ENCODE measurements at places on chromosomes 11 and 22.

DNA sequence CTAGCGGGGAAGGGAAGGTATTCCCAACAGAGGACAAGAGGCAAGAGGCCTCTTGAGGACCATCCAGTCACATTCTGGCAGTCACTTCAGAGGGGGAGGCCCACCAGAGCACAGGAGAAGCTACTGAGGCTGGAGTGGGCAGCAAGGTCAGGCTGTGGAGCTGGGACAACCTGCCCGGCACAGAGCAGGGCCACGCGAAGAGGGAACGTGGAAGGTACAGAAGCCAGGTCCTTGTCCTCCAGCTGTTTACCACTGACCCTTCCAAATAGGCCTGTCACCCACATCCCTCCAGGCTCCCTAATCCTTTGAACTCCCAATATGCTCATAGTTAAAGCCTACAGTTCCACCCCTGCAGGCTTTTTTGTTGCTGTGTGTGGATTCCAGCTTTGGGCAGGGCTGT, 76.9 kb downstream of the IGLL1 start:
- no peak for DNase-seq

DNA sequence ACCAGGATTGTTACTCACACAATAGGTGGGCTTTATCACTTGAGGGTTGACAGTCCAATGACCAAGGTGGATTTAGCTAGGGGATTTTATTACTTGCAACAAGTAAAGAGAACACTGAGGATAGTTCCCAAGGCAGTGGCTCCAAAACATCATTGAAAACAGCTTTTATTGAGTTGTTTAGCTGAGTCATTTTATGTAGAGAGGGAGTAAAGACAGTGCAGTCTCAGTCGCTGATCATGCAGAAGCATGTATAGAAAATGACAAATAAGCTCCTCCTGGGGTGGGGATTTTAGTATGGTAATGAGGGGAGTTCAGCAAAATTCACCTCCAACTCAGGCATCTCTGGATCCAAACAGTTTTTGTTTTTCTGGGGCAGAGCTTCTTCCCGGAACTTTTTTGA, 163.0 kb upstream of the CCDC179 start:
- no peak for DNase-seq

- no peak for DNase-seq
Measured at GRCh38 chr11:9977554-9977953, 313.7 kb downstream of the SWAP70 start.

DNA sequence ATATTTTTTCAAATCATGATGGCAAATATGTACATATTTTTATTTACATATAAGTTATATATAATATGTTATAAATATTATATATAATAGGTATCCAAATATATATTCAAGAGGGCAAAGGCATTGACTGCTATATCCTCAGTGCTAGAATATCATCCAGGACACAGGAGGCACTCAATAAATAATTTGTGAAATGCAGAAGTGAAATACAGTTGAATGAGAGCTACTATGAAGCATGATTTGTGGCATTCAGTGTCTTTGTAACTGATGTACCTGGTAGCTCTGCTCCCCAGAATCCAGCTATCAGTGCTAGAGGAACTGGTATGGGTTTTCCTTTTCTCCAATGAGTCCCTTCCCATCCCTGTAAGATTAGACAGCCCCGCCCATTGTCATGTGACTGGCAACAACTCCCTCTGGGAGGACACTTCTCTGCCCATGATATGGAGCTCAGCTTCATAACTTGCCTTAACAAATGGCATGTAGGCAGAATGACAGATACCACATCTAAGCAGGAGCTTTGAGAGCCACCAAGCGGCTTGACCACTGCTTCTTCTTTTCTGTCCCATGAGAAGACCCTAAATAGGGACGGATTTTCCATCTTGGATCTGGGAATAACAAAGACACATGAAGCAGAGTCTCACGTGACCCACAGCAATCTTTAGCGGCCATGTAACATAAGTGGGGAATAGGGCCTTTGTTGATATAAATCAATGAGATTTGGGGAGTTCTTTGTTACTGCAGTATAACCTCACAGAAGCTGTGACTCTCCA, 10.2 kb upstream of the CD82 start:
- DNase-seq = no peak

- no peak for DNase-seq
Measured at GRCh38 chr11:17531071-17531600, 13.1 kb downstream of the USH1C start.

- DNase-seq = no peak
Measured at GRCh38 chr11:20056109-20056949, 103.9 kb downstream of the DBX1 start.

DNA sequence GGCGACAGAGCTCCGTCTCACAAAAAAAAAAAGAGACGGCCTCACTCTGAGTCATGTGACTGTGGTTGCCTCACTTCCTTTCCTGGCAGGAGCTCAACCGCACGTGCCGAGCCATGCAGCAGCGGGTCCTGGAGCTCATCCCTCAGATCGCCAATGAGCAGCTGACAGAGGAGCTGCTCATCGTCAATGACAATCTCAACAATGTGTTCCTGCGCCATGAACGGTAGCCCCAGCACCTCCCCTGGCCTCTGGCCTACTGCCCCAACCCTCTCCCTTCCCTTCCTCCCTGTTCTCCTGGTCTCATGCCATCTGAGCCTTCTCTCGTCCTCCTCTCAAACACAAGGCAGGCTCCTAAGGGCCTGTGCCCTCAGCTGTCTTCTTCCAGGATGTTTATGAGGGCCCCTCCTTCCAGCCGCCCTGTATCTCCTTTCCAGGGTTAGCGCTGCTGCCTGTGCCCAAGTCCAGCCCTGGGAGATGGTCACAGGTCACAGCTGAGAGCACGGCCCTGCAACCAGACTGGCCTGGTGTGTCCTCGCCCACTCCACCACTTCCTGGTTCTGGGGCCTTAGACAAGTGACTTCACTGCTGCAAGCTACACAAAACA, 30.7 kb downstream of the TOM1 start:
- DNase-seq = no peak

DNA sequence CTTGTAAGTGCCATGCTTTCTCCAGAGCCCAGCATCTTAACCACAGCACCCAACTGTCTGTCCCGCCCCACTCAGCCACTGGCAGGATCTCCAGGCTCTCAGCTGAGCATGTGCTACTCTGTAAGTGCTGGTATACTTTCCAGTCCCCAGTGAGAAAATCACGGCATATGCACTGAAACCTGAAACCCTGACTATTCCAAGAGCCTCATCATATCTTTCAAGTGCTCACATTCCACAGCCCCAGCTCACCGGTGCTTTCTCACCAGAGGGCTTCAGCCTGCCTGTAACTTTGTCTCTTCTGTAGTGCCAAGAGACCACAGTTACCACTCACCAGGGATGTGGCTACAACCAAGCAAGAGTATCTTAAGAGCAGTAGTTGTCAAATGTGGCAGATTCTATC, 24.4 kb upstream of the PAMR1 start:
- DNase-seq = peak; percentile 27

DNA sequence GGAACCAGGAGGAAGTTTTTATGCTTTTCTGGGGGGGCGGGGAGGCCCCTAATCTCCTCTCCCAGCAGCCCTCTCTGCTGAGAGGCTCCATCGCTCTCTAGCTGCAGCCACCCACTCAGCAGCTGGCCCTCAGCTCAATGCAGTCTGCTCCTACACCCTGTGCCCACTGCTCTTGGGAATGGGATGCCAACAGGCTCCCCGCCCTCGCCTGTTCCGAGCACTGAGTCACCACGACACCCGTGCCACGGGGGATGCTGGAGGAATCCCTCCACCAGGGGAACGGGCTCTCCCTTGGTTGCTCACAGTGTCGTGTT, 23.5 kb upstream of the SUSD2 start:
- no peak for DNase-seq

All from neuronal stem cell (in vitro differentiated cells).